ENCODE measurements at places on chromosomes 12 and 14. TPM values are rescaled to one million over a fixed set of nuclear protein-coding genes. Genes with fewer than 3 reads are reported as not detected.

DNA sequence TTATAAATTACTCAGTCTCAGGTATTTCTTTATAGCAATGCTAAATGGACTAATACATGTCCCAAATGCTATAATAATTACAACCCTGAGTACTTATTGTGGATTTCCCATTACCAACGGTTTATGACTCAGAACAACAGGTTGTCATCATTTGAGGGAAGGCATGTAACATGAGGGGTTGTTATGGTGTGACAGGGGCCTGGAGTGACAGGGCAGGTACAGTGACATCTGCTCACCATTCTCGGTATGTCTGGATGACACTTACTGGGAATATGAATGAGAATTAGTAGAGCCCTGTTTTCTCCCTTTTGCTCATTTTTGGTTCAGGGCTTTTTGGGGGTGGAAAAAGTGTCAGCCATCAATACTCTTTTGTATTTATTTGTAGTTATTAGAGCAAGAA lies 36.2 kb upstream of the FERMT2 start:
- no peaks in the 10 kb centered on the region for H3K27me3 ChIP-seq
- H3K36me3 ChIP-seq, result no peaks in the 10 kb centered on the region
- DNase-seq, result no peak
- H3K4me1 ChIP-seq, result no peaks in the 10 kb centered on the region

- H3K27me3 ChIP-seq, result no peaks in the 10 kb centered on the region
- H3K27ac ChIP-seq, result no peak overlapping the region
- H3K36me3 ChIP-seq, result peaks cover 55% of the 10 kb centered on the region
- H3K4me3 ChIP-seq, result no peak overlapping the region
- H3K4me1 ChIP-seq, result no peaks in the 10 kb centered on the region
- DNase-seq, result no peak
These were observed 10.1 kb downstream of the ZFYVE26 start for GRCh38 chr14:67806246-67806645.

DNA sequence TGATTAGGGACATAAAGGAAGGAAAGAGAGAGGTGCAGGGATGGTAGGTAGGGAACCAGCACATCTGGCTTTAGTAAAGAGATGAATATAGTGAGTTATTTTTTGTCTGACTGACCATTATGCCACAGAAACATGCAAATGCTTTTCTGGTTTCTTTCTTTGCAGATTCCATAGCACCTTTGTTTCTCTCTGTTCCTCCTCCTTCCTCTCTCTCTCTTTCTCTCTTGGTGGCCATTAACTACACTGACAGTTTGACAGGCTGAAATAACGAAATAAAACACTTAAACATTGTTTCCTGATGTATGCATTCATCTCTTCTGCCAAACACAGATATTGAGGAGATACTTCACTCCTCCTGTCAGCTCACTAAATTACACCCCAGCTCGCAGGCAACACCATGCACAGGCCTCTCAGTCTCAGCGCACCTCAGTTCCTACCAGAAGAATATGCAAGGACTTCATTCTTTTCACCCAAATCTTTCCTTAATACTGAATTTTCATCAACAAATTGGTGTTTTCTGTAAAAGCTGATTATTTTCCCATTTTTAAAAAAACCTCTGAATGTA lies 406.9 kb upstream of the SOX5 start:
- DNase-seq, result no peak
- no peak overlapping the region for H3K4me3 ChIP-seq
- H3K27ac ChIP-seq, result no peak overlapping the region
- H3K36me3 ChIP-seq, result no peaks in the 10 kb centered on the region

DNA sequence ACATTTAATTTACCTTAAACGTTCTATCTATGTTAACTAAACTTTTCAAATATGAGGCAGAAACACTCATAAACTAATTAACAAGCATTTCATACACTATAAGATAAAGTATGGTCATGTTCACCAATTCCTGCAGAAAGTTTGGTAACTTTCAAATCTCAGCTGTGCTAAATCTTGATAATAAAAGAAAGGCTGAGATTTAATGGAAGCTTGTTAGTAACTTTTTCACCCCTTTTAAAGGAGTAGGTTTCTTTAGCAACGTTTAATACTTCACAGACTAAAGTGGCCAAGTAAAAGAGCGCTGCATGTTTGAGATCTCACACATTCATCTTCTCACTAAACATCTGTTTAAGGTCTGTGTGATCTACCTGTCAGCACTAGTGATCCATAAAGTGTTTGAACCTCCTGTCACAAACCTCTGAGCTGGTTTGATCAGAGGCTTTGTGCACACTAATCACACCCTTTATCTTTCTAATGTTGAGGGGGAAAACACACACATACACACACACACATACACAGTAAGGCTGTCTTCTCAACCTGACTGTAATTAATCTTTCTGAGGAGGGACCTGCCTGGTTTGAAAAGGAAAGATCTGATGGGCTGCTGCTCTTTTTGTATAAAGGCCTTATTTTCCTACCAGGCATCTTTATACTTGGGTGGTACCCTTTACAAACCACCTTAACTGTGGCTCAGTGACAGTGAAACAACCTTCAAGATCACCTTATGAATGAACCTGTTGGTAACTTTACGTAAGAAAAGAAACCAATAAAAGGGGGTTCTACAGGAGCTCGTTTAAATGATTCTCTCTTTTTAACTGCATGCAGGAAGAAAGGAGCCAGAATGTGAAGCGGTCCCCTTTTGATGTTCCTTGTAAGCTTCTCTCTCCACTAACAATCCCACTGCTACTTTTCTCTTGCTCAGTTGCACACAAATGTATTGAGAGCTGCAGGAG lies 244.2 kb downstream of the SOX5 start:
- no peaks in the 10 kb centered on the region for H3K27me3 ChIP-seq
- H3K27ac ChIP-seq, result no peak overlapping the region
- no peak for DNase-seq
- no peaks in the 10 kb centered on the region for H3K4me1 ChIP-seq
- no peak overlapping the region for H3K4me3 ChIP-seq

GRCh38 chr14:104765517-104765916 lies 12.6 kb downstream of the SIVA1 start:
- no peak for DNase-seq
- H3K36me3 ChIP-seq, result peaks cover 4% of the 10 kb centered on the region
- H3K4me1 ChIP-seq, result no peaks in the 10 kb centered on the region
- H3K4me3 ChIP-seq, result no peak overlapping the region

DNA sequence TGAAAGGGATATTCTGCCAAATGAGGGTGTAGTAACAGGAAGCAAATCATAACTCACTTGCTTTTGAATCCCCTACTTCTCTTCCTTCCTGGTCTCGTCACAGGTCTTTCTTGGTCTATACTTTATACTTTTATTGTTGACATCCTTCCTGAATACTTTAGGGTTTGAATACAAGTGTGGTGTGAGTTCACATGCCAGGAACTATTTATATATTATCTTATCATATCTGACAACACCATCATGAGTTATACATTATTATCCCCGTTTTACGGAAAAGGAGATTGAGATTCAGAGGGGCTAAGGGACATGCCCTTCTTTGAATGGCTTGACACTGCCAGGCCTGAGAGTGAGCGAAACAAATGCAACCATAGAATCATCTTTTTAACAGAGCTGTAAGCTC lies 33.0 kb upstream of the TSPAN8 start:
- H3K36me3 ChIP-seq, result no peaks in the 10 kb centered on the region
- no peaks in the 10 kb centered on the region for H3K27me3 ChIP-seq
- no peak for DNase-seq
- H3K4me1 ChIP-seq, result peaks cover 10% of the 10 kb centered on the region

TSHR gene
- total RNA-seq, result not detected
